Stomach (tissue), 19 donors: ENCODE measurements at places on chromosomes 5 and 9. TPM values are rescaled to one million over a fixed set of nuclear protein-coding genes. Genes with fewer than 3 reads are reported as not detected.
A peak's percentile ranks its signal among the peaks of the same experiment; 100 is the strongest.

DNA sequence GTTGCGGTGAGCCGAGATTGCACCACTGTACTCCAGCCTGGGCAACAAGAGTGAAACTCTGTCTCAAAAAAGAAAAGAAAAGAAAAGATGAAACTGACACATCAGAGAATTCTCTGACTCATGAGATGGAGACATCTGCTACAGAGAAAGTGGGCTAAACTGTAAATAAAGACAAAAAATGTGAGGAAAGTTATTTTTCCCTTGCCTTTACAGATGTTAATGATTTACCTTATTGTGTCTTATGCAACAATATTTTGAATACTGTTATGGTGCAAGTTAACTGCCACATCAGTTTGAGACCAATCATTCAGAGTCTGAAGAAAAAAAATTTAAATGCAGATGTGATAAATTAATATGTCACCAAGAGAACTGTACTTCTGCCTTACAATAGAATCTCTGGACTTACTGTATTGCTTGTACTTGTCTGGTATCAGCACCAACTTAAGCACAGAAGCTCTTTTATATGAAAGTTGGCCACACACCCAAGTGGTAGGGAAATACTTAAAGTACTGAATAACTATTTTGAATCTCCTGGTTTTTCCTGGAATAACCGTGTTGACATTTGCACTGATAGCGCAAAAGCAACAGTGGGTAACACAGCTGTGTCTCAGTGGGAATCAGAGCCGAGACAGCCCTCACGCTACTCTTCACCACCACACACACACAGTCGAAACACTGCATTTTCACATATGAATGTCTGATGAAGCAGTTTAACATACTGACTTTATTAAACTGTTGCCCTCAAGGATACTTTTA is 169.9 kb downstream of the FANCC start:
- H3K27me3 ChIP-seq, result no peaks in the 10 kb centered on the region
- peak overlapping the region; percentile 24 for H3K27ac ChIP-seq
- DNase-seq, result no peak
- H3K4me3 ChIP-seq, result no peak overlapping the region
- H3K4me1 ChIP-seq, result peaks cover 10% of the 10 kb centered on the region

DNA sequence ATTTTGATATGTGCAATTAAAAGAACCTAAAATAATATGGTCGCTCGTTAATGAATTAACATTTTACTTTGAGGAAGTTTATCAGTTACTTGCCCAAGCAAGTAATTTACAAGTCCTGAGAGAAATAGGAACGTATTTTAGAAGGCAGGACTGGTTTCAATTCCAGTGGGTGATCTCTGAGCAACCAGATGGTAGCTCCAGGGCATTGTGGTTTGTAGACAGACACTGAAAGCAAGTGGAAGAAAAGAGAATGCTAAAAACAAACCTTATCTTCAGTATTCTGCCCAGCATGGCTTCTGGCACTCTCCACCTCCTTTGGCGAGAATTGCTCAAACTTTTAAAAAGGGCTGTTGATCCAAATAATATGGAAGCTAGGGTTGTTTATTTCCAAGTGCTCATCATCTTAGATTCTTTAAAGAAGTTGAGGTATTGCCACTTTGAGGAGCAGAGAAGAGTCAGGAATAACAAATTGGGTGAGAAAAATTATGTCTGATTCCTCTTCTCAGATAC is 31.8 kb upstream of the ERAP2 start:
- H3K36me3 ChIP-seq, result no peaks in the 10 kb centered on the region
- no peaks in the 10 kb centered on the region for H3K27me3 ChIP-seq
- no peak overlapping the region for H3K27ac ChIP-seq
- H3K4me3 ChIP-seq, result no peak overlapping the region
- no peaks in the 10 kb centered on the region for H3K4me1 ChIP-seq

- no peaks in the 10 kb centered on the region for H3K36me3 ChIP-seq
- H3K27ac ChIP-seq, result no peak overlapping the region
- H3K4me1 ChIP-seq, result peaks cover 44% of the 10 kb centered on the region
- peak; percentile 62 for DNase-seq
- no peak overlapping the region for H3K4me3 ChIP-seq
Observed at GRCh38 chr5:124056991-124057723, 545.2 kb downstream of the CSNK1G3 start.

DNA sequence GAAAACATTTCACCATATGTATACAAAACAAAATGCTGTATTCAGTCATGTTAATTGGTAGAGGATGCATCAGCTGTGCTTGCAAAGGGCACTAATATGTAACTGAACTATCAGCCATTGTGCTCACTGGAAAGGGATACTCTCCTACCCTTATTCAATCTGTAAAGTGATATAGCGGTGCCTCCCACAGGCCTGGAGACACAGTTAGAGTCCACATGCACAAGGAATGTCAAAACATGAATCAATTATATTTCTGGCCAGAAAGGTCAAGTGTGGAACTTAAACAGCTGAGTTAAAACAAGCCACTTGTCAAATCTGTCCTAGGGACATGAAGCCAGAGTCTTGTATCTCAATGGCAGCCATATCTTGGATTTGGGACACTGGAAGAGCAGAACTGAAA is 71.2 kb upstream of the IZUMO3 start:
- no peaks in the 10 kb centered on the region for H3K36me3 ChIP-seq
- DNase-seq, result no peak
- no peaks in the 10 kb centered on the region for H3K4me1 ChIP-seq
- H3K27me3 ChIP-seq, result no peaks in the 10 kb centered on the region
- no peak overlapping the region for H3K27ac ChIP-seq

DNA sequence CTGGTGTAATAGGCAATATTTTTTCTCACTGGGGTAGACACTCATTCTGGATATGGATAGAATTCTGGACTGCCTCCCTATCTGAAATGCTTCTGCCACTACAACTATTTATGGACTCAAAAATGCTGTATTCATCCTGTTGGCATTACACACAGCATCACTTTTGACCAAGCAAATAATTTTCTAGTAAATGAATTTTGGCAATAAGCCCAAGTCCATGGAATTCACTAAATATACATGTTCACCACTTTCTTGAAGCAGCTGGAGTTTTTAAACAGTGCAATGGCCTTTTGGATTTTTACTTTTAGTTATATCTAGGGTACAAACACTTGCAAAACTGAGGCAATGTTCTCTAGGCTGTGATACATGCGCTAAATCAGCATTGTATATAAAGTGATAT is 724.9 kb upstream of the EDIL3 start:
- no peak for DNase-seq
- H3K27ac ChIP-seq, result no peak overlapping the region
- no peaks in the 10 kb centered on the region for H3K4me1 ChIP-seq

DNA sequence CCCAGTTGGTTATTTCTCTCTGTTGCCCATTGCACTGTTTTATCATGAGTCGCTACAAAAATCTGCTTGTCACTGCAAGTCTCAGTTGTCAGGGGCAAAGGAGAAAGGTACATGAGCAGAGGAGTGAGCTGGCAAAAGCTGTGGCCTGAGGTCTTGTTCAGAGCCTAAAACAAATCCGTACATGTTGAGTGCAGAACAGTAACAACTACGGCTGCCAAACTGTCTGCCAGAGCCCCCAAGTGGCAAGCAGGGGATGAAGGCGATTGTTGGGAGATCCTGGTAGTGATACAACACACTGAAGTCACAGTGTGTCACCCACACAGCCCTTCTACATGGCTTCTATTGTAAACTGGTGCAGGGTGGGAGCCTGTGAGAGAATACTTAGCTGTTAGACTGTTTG is 50.9 kb downstream of the BRINP1 start:
- H3K27me3 ChIP-seq, result no peaks in the 10 kb centered on the region
- no peaks in the 10 kb centered on the region for H3K4me1 ChIP-seq
- no peak overlapping the region for H3K4me3 ChIP-seq
- no peak for DNase-seq
- no peak overlapping the region for H3K27ac ChIP-seq

DNA sequence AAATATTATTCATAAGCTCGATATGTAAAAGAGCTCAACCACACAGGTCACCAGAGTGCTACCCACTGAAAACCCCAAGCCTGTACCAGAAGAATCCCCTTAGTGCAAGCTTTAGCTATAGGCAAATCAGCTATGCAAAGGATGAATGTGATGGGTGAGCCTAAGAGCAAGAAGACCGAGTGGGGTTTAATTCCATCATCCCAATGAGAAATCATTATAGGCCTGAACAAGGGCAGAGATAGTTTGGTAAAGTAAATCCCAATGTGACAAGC is 21.8 kb downstream of the ELOVL7 start:
- no peak overlapping the region for H3K4me3 ChIP-seq
- H3K36me3 ChIP-seq, result no peaks in the 10 kb centered on the region
- no peak for DNase-seq
- H3K27ac ChIP-seq, result no peak overlapping the region
- no peaks in the 10 kb centered on the region for H3K4me1 ChIP-seq
- H3K27me3 ChIP-seq, result no peaks in the 10 kb centered on the region

- no peaks in the 10 kb centered on the region for H3K27me3 ChIP-seq
- H3K27ac ChIP-seq, result peak overlapping the region; percentile 28
- H3K4me1 ChIP-seq, result peaks cover 63% of the 10 kb centered on the region
- peak; percentile 93 for DNase-seq
- peak overlapping the region; percentile 53 for H3K4me3 ChIP-seq
Observed at GRCh38 chr5:141513627-141514329, 24.9 kb downstream of the PCDHGC5 start.

DNA sequence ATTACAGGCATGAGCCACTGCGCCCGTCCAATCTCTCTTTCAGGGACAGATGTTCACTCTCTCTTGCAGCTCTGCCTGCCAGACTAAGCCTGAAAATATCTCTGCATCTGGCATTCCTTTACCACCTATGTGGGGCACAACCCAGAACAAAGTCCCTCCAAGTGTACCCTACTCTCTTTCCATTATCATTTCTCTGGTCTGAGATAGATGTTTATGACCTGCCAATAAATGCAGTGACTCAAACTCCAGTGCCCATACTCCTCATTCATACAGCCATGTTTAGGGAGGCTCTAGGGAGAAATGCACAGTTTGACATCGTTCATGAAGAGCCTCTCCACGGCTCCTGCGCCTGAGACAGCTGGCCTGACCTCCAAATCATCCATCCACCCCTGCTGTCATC is at the start of gene BTNL3:
BTNL3 (plus strand) TSS at position 255 of the 400 bp plus-strand sequence. CDS start 183 bp downstream, outside the sequence.
- no peaks in the 10 kb centered on the region for H3K36me3 ChIP-seq
- no peaks in the 10 kb centered on the region for H3K27me3 ChIP-seq
- no peak within 1 kb of the TSS for H3K27ac ChIP-seq
- H3K4me3 ChIP-seq, result no peak within 1 kb of the TSS

GRCh38 chr5:32767948-32768467 is 56.9 kb downstream of the NPR3 start:
- H3K4me1 ChIP-seq, result no peaks in the 10 kb centered on the region
- H3K27me3 ChIP-seq, result no peaks in the 10 kb centered on the region
- no peaks in the 10 kb centered on the region for H3K36me3 ChIP-seq
- no peak overlapping the region for H3K27ac ChIP-seq
- no peak overlapping the region for H3K4me3 ChIP-seq

DNA sequence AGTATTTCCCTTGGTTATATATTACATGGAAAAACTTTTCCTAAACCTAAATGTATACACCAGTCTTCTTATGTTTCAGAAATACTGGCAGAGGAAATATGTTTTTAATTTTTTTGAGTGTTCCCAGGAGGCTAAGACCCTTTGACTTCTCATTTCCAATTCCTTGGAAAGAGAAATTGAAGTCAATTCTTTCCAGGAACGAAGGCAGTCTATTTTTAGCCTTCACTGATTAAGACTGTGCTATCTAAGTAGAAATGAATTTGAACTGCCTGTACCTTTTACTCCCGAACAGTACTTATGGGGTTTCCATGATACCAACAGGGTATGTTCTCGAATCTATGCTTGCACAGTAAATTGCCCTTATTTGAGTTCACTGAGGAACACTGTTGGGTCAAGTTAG is 340.3 kb upstream of the CD180 start:
- peaks cover 10% of the 10 kb centered on the region for H3K4me1 ChIP-seq
- no peak for DNase-seq
- H3K36me3 ChIP-seq, result no peaks in the 10 kb centered on the region

- H3K27me3 ChIP-seq, result no peaks in the 10 kb centered on the region
- H3K4me3 ChIP-seq, result no peak overlapping the region
Observed at GRCh38 chr5:172503925-172504700, 49.8 kb upstream of the SH3PXD2B start.

- H3K27ac ChIP-seq, result peak overlapping the region; percentile 87
- no peaks in the 10 kb centered on the region for H3K27me3 ChIP-seq
- peak; percentile 70 for DNase-seq
- H3K36me3 ChIP-seq, result no peaks in the 10 kb centered on the region
- no peak overlapping the region for H3K4me3 ChIP-seq
Observed at GRCh38 chr5:76479973-76480667, 77.0 kb downstream of the IQGAP2 start.

- no peaks in the 10 kb centered on the region for H3K36me3 ChIP-seq
- H3K4me1 ChIP-seq, result peaks cover 29% of the 10 kb centered on the region
- no peak overlapping the region for H3K4me3 ChIP-seq
Observed at GRCh38 chr5:76718880-76719279, 3.0 kb downstream of the F2R start.

- DNase-seq, result peak; percentile 77
- no peak overlapping the region for H3K27ac ChIP-seq
- H3K4me3 ChIP-seq, result no peak overlapping the region
- no peaks in the 10 kb centered on the region for H3K36me3 ChIP-seq
- H3K27me3 ChIP-seq, result no peaks in the 10 kb centered on the region
Observed at GRCh38 chr5:111278858-111279504, 54.8 kb downstream of the CAMK4 start.

DNA sequence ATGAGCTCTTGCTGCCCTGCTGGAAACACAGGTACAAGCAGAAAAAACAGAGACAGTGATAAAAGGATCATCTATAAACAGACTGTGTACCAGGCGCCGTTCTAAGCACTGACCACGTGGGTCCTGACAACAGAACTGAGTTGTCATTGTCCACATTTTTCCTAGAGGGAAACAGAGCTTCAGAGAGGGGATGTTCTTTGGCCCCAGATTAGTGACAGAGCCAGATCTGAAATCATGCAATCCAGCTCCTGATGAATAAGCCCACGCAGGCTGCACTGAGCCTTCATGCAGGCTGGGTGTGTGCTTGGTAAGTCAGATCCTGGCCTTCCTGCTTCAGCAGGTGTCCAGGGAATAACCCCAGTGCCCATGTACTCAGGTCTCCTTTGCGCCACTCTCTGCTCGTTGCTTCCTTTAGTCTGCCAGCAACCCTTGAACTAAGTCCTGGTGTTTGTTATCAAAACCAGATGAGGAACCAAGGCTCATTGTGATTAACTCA is 22.8 kb upstream of the TCF7 start:
- DNase-seq, result no peak
- H3K4me1 ChIP-seq, result peaks cover 21% of the 10 kb centered on the region
- H3K4me3 ChIP-seq, result no peak overlapping the region

The BARHL1 gene
- polyA plus RNA-seq, result not detected

The PCDHB16 gene
- 0.12 TPM for polyA plus RNA-seq

The ZNF883 gene
- polyA plus RNA-seq, result 1.1 TPM

The ZNF462 gene
- 1.5 TPM for polyA plus RNA-seq
